ENCODE measurements at places on chromosomes 7 and 10.
A peak's percentile ranks its signal among the peaks of the same experiment; 100 is the strongest.

DNA sequence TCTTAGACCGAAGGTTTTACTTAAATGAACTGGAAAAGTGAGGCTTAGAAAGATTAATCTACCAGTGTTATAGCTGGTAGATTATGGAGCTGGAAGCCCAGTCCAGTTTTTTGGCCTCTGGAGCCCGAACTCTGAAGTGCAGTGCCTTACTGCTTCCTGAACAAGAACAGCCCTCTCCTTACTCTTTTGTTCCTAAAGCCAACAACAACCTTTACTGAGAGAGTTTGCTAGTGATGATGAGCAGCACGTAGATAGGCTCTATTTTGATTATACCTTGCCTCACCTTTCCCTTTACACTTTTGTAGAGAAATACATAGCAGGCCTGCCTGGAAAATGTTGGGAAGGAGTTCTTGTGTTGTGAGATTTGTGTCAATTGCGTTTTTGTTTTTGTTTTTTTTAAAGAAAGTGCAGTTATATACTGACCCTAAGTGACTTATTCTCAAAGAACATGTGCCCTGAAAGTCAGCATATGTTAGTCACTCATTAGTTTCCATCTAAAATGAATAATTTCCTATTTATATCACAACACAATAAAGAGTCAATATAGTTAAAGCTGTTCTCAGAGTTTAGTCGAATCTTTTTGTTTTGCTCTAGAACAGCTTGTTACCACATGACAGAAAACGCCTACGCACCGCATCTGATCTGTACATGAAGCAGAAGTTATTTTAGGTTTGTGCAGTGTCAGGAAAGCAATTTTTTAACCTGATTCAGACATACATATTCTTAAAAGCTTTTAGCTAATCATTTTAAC lies 33.0 kb downstream of the PLEKHA1 start:
- DNase-seq = no peak

DNA sequence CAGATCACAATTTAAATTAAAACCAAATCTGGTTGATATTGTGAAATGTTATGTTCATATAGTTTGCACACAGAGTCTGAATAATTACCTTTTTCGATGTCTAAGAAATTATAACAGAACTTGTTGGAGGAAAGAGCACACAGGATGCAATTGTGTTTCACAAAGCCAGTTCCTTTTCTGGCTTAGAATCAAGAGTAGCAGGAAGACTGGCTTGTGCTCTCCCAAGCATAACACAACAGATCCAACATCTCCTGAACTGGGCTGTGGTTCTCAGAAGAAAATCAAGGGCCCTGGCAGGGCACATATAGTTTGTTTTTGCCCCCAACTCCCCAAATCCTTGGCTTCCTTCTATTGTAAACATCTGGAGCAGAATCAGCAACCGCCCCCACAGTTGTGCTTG lies 62.7 kb downstream of the LRRC4 start:
- DNase-seq = no peak

GRCh38 chr7:1943326-1943725 lies 273.2 kb downstream of the ELFN1 start:
- no peak for DNase-seq

DNA sequence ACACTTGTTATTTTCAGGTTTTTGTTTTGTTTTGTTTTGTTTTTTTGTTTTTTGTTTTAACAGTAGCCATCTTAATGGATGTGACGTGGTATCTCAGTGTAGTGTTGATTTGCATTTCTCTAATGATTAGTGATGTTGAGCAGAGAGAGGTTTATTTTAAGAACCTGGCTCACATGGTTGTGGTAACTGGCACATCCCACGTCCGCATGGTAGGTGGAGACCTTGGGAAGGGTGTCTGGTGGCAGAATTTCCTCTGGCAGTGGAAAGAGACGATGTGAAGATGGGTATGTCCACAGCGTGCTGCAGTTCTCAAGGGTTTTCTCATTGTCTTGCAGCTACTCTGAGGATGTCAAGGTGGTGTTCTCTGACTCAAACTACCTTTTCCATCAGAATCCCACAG lies 252.2 kb downstream of the GALNT17 start:
- DNase-seq = no peak

DNA sequence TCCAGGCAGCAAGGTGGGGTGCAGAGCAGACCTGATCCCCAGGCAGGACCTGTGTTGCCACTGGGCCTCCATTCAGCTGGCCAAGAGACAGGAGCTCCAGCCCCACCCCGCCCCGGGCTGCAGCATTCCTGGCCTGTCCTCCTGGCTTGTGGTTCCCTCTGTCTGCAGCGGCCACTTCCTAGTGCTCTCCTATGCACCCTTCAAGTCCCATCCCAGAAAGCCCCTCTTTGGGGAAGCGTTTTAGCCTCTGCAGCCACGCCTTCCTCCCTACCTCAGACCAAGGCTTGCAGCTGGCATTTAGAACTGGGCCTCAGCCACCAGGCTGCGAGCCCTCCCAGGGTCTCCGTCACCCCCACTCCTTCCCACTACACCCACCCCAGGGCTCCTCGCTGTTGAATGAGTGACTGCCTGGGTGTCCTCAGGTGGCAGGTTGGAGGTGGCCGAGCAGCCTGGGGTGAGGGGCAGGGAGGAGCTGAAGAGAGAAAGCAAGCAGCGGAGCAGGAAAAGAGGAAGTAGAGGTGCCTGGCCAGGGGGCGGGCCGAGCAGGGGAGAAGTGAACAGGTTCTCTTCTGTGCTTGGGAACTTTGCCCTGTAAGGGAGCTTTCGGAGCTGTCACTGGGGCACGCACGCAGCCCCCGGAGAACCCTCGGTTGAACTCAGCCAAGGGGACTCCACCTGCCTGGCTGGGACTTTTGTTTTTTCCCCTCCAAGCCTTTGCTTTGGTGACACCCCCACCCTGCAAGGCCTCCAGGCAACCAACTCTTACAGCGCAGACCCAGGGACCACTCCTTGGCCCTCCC lies 109.1 kb upstream of the TNRC18 start:
- no peak for DNase-seq

GRCh38 chr10:102773986-102774385 lies 30.2 kb downstream of the WBP1L start:
- no peak for DNase-seq

DNA sequence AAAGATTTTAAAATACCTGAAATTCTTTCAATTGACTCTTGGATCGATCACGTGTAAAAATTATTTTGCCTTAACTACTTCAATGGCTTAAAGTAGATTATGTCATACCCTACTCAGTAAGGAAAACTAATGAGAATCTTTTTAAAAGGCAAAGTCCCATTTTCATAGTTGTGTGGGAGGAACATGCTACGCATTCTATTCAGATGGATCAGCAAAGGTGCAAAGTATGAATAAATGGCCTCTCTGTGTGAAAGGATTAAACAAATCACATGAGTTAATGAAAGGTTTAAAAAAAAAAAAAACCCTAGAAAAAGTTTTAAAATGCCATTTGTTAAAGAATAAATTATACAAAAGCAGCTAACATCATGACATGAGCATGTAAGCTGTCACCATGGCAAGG lies 77.1 kb downstream of the ENO4 start:
- DNase-seq = no peak

GRCh38 chr7:114214466-114214865 lies 200.1 kb upstream of the FOXP2 start:
- DNase-seq = no peak

DNA sequence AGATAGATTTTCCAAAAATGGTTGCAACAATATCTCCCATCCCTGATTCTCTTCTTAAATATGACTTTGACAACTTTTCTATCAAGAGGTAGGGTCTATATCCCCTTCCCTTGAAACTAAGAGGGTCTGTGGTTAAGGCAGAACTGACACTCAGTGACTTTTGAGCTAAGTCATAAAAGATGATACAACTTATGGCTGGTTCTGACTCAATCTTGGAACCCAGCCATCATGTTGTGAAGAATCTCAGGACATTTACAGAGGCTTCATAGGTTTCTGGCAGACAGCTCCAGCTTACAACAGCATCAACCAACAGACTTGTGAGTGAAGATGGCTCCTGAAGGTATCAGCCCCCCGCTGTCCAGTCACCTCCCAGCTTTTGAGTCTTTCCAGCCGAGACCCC lies 203.5 kb downstream of the RNLS start:
- no peak for DNase-seq

DNA sequence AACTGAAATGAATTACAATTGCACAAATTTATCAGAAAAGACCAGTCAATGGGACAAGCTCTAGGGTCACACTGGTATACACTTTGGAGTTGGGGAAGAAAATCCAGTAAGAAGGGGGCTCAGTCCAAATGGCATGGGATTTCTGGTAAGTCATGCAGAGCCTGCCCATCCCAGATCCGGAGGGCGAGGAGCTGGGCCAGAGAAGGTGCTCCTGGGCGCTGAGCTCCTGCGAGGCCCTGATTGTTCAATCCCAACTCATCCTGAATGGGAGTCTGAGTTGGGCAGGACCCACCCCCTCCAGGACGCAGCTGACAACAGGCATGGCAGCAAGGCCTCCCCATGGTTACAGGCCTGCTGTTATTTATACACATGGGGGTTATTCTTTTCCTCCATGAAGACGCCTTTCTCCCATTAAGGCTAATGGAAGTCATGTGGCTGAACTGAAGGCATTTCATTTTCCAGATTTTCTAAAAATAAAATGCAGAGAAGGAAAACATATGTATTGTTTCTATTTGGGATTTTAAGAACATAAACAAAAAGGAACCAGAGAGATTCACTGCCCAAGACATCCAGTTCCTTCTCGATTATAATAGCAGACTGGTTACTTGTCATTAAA lies 91.1 kb upstream of the ADAM12 start:
- no peak for DNase-seq

GRCh38 chr10:120883071-120883470 lies 31.9 kb downstream of the WDR11 start:
- no peak for DNase-seq

- no peak for DNase-seq
Measured at GRCh38 chr7:3187444-3188040, 113.5 kb upstream of the SDK1 start.

DNA sequence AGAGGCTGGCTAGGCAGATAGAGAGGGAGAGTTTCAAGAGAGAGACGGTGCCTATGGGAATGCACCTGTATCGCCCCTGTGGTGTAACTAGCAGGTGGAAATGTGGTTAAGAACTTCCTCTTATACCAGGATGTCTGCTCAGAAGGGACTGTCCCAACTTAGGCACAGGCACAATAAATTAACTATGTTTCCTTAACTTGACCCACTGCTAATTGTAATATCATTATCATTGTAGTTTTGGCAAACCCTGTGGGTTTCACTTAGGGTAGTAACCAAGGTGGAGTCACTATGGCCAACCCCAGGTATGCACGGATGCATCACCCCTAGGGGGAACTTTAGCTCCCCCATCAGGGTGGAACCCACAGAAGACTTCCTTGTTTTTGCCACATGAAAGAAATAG lies 455.7 kb downstream of the DGKB start:
- DNase-seq = no peak

DNA sequence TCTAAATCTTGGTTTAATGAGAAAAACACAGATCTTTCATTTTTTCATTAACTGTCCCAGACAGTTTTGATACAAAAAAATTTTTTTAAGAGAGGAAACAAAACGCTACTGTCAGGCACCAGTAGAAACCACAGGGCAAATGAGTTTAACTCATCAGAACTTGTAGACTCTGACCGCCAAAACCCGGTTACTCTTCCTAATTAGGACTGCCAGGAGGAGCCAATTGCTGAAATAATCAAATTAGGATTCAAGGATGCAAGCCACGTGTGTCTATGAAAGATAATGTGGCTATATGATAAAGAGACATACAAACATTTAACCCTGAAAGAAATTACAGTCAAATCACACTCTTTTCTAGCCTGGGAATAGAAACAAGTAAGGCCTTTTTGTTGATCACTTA lies 154.4 kb downstream of the DGKI start:
- no peak for DNase-seq

DNA sequence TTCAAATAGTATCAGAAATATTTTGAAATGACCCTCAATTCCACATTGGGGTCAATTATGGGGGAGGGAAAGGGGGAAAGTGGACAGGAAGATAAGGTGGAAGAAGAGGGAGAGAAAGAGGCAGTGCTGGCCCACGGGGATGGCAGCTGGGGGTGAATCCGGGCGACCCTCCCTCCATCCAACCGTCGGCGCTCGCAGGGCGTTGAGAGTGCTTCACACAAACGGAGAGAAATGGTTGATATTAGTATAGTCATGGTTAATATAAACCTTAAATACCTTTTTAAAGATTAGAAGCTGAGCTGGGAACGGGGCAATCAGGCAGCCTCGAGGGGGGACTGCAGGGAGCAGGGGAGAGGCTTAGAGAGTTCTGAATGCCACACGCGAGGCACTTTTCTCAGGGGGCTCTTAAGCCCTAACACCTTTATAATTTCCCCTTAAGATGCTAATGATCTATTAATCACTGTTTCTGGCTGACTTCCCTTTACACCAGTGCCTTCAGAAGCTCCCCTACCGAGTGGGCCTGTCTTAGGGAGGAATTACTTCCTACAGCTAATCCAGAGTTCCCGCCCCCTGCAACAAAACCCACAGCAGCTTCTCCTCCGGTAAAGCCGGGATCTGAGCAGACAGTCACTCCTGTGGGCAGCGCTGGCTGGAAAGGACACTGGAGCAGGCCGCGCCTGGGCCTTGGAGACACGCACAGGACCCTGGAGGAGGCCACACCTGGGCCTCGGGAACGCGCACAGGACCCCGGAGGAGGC lies 39.5 kb downstream of the PRKAG2 start:
- DNase-seq = no peak

GRCh38 chr10:84177541-84178141 lies 4.0 kb downstream of the GPR15LG start:
- no peak for DNase-seq

DNA sequence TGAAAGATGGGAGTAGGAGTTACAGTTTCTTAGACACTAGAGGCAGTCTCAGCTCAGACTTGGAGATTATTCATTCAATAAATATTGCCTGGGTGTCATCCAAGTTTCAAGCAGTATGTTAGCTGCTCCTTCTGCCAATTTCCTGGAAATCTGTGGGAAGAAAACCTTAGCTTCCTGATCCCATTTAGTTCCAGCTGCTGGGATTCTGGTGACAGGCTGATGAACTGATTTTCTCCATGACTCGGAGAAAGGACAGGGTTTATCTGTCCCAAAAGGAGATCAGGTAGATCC lies 95.8 kb downstream of the CLEC2L start:
- DNase-seq = peak; percentile 14

GRCh38 chr7:48049850-48050249 lies 14.5 kb downstream of the C7orf57 start:
- DNase-seq = no peak

DNA sequence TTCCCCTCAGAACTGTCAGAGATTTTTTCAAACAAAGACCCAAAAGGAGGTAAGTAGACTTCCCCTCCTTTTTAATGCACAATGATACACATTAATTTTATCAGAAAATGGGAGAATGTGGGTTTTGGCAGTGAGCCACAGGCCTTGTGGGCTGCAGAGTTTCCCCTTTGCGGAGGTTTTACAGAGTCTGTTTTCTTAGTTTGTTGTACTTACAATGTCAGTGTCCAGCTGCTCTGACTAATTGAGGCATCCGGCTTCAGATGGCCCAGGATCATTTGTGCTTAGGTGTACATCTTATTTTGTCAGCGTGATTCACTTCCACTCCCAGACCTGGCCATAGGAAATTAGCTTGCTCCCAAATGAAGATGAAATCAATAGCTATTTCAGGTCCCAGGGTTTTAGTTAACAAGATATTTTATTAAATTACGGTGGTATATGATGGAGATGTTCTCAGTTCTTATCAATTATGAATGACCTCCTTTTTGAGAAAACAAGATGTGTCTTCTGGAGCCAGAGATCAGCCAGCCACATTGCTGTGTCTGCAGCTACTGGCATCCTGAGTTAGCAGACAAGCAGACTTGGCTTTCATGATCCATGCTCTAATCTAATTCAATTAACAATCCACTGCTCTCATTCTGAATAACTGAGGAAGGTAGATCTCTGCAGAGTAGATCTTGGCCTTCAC lies 1086.6 kb upstream of the SORCS1 start:
- no peak for DNase-seq

Measured in AG04449 (cell line).